Subcutaneous preadipocyte (primary cell): ENCODE measurements at places on chromosomes 3 and 15. TPM values are rescaled to one million over a fixed set of nuclear protein-coding genes. Genes with fewer than 3 reads are reported as not detected.

The C3orf70 gene
- 1.1 and 1.4 TPM in 2 replicates for total RNA-seq

The GOLGA8B gene
- 8.8 and 15.8 TPM in 2 replicates for total RNA-seq

The CPN2 gene
- not detected in 2 replicates for total RNA-seq

The FRMD5 gene
- under 0.01 and 0.20 TPM in 2 replicates for total RNA-seq

The UBR1 gene
- total RNA-seq: 24.3 and 40.5 TPM in 2 replicates

The TRAT1 gene
- total RNA-seq: not detected in 2 replicates

The ZNF80 gene
- not detected in 2 replicates for total RNA-seq

The MB21D2 gene
- total RNA-seq: 2.9 and 6.5 TPM in 2 replicates

The IQCH gene
- 3.7 and 6.1 TPM in 2 replicates for total RNA-seq
